ENCODE measurements at places on chromosomes 4 and X. TPM values are rescaled to one million over a fixed set of nuclear protein-coding genes. Genes with fewer than 3 reads are reported as not detected.

The CLNK gene
- 0.48 TPM for total RNA-seq

The OCIAD2 gene
- 71.7 TPM for total RNA-seq

The SH3D19 gene
- total RNA-seq: 130 TPM

The DDX60 gene
- total RNA-seq: 72.4 TPM

The UGT2B11 gene
- total RNA-seq: not detected
